A549 treated with ZK216348 at 1 μM for 4 hours (cell line): ENCODE measurements at places on chromosomes 12 and 14. TPM values are rescaled to one million over a fixed set of nuclear protein-coding genes. Genes with fewer than 3 reads are reported as not detected.

Gene TMEM121
- 2.1 to 11.7 TPM (median 10.8 TPM) in 5 replicates for total RNA-seq

Gene HCAR1
- total RNA-seq: 0.04 TPM in 2 of 5 replicates, not detected in the others

Gene PTCSC3
- not detected in 5 replicates for total RNA-seq

Gene CIT
- 10.5 to 16.3 TPM (median 13.4 TPM) in 5 replicates for total RNA-seq

Gene VRTN
- total RNA-seq: not detected in 5 replicates

Gene GPR135
- 0.70 to 1.0 TPM (median 1.0 TPM) in 5 replicates for total RNA-seq

Gene RPL41
- 5,330 to 6,068 TPM (median 5,698 TPM) in 5 replicates for total RNA-seq

Gene JAG2
- 12.6 to 30.0 TPM (median 29.1 TPM) in 5 replicates for total RNA-seq

Gene TMEM119
- 0.17 TPM in 1 of 5 replicates, not detected in the others for total RNA-seq

Gene KRT79
- total RNA-seq: 0.09 TPM in 1 of 5 replicates, not detected in the others

Gene SMAGP
- 23.9 to 26.6 TPM (median 24.1 TPM) in 5 replicates for total RNA-seq

Gene OR4E2
- not detected in 5 replicates for total RNA-seq

Gene NGB
- not detected in 5 replicates for total RNA-seq

Gene ENDOU
- 0.18 TPM in 1 of 5 replicates, not detected in the others for total RNA-seq

Gene CARMIL3
- total RNA-seq: 0.22 to 0.74 TPM (median 0.60 TPM) in 5 replicates

Gene POTEM
- not detected in 5 replicates for total RNA-seq

Gene TGFB3
- 0.59 to 1.3 TPM (median 0.80 TPM) in 5 replicates for total RNA-seq

Gene KRT8
- total RNA-seq: 3,219 to 4,452 TPM (median 4,030 TPM) in 5 replicates

Gene MUCL1
- total RNA-seq: not detected in 5 replicates

Gene SDR9C7
- total RNA-seq: not detected in 5 replicates

Gene EPYC
- total RNA-seq: not detected in 5 replicates

Gene PRKD1
- 2.2 to 2.8 TPM (median 2.5 TPM) in 5 replicates for total RNA-seq

Gene NANOG
- total RNA-seq: not detected in 5 replicates

Gene TBX5
- not detected in 5 replicates for total RNA-seq

Gene RERGL
- not detected in 5 replicates for total RNA-seq

Gene KRT72
- not detected in 5 replicates for total RNA-seq

Gene CACNA2D4
- total RNA-seq: not detected in 5 replicates

Gene DYNC1H1
- 173 to 263 TPM (median 240 TPM) in 5 replicates for total RNA-seq

Gene PPP1R12A
- total RNA-seq: 22.4 to 48.1 TPM (median 29.1 TPM) in 5 replicates

Gene TMEM253
- 0.29 to 1.3 TPM (median 0.84 TPM) in 5 replicates for total RNA-seq
